ENCODE measurements at places on chromosomes 1 and 21.
A peak's percentile ranks its signal among the peaks of the same experiment; 100 is the strongest.

DNA sequence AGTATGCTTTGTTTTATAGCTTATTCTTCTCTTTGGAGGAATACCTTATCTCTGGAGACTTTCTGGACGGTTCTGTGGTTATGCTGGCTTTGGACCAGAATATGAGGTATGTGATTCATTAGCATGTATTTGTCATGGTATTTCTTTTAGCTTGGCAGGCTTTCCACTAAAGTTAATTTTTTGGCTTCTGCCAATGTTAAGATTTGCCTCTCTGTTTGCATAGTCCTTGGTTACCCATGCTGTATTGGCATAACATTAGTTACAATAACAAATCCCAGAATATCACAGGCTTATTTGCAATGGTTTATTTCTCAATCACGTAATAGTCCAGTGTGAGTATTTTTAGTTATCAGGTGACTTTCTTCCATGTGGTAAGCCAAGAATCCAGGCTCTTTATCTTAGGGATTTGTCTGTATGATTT lies 9.7 kb downstream of the ZMPSTE24 start:
- no peak for DNase-seq

- DNase-seq: no peak
These were observed 835 bp downstream of the CCDC30 start for GRCh38 chr1:42463921-42464320.

- DNase-seq: no peak
These were observed 258.3 kb downstream of the TOMM20 start for GRCh38 chr1:234870020-234870981.

- DNase-seq: peak; percentile 67
These were observed 11.9 kb upstream of the PADI3 start for GRCh38 chr1:17236779-17237560.

- DNase-seq: no peak
These were observed 42.0 kb upstream of the RGS2 start for GRCh38 chr1:192766876-192767275.

- DNase-seq: no peak
These were observed 96.1 kb upstream of the TARDBP start for GRCh38 chr1:10916311-10916710.

DNA sequence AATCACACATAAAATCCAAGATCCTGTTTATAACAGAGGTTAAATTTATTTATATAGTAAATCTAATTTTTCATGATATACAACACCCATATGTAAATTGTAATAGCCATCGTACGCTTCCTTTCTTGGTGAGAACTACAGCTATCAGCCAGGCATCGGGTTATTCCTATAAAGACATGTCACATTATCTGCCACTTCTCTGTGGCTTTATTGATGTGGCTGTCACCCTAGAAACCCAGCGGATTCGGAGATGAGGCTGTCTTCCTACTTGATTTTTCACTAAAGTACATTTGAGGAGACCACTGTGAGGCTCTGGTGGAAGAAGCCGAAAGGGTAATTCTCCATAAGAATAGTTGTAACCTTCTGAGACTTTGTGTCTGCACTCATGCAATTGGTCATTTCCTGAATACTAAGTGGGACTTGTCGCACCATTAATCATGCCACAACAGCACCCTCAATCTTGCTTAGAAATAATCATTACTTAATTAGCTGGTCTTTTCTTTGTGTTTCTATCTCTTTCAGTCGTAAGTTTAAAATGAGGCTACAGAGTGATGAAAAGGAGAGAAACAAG lies 106.0 kb downstream of the NTNG1 start:
- no peak for DNase-seq

- DNase-seq: no peak
These were observed 52.4 kb downstream of the ARHGEF10L start for GRCh38 chr1:17591814-17592430.

GRCh38 chr1:157842939-157843338 lies 1.3 kb upstream of the CD5L start:
- no peak for DNase-seq

DNA sequence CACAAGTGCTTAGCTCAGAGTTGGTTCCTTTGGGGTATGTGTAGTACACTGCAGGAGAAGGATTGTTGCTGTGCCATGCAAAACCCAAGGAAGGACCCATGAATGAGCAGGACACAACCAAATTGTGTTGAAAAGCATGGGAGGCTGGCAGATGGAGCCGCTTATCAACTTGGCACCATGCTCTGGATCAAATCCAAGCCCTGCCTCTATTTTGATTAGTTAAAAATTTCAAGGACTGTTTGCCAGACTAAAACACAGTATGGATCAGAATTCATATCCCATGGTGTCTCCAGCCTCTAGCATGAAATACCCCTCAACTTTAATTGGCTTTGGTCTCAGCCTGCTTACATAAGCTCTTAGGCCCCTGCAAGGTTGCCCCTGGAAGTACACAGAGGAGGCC lies 27.8 kb downstream of the CCDC185 start:
- DNase-seq: no peak

- DNase-seq: no peak
These were observed 35.9 kb upstream of the ZRANB2 start for GRCh38 chr1:71116729-71117128.

- DNase-seq: no peak
These were observed 680.3 kb downstream of the LRRIQ3 start for GRCh38 chr1:73517603-73518191.

- no peak for DNase-seq
These were observed 5.2 kb downstream of the AGMAT start for GRCh38 chr1:15579683-15580047.

GRCh38 chr1:31745096-31745945 lies 18.8 kb downstream of the ADGRB2 start:
- no peak for DNase-seq

- DNase-seq: no peak
These were observed 200.6 kb downstream of the BRINP3 start for GRCh38 chr1:190277107-190277506.

- DNase-seq: no peak
These were observed 357.8 kb upstream of the ZRANB2 start for GRCh38 chr1:71438626-71439025.

DNA sequence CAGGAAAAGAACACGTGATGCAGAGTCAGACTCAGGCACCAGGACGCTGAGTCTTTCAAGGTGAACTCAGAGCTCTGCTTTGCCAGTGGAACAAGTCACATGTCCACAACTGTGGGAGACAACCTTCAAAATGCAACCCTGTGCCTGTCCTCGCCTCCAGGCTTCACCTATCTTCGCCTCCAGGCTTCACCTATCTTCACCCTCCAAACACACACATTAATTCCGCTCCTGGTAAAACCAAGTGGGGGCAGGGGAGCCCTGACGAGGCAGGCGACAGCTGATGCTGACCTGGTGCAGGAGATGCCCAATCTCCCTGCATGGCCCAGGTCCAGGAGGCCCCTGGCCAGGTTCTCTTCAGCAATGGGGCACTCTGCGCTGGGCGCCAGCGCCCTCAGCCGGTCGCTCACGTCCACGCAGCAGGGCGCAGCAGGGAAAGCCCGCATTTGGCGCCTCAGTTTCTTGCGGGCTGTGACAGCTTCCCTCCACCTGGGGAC lies 28.0 kb upstream of the LSS start:
- no peak for DNase-seq

DNA sequence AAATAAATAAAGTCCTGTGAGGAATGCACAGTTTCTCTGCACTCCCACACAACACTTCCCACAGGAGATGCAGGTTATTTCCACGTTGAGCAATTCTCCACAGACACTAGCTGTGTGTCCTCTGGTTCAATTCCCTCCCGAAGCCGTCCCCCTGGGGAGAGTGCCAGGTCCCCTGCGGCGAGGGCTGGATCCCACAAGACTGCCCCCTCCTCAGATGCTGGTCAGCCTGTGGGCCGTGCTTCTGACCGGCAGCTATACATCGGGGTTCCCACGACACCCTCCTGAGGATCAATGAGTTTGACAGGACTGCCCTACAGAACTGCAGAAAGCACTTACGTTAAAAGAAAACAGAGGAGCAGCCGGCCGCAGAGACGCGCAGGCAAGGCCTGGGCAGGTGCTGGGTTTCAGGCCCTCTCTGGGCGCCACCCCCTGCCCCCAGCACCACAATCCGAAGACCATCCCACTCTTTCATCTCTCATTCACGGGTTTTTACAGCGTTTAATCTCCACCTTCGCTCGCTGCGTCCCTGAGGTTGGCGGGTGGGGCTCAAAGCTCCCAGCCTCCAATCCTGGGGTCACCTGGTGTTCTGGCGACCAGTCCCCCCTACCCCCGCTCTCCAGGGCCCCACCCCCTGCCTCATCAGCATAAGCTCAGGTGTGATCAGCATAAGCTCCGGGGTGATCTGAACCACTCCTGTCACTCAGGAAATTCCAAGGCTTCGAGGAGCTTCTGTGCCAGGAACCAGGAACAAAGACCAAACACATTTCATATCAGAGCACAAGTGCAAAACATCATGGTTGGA lies 9.3 kb downstream of the SLC35E2B start:
- no peak for DNase-seq

DNA sequence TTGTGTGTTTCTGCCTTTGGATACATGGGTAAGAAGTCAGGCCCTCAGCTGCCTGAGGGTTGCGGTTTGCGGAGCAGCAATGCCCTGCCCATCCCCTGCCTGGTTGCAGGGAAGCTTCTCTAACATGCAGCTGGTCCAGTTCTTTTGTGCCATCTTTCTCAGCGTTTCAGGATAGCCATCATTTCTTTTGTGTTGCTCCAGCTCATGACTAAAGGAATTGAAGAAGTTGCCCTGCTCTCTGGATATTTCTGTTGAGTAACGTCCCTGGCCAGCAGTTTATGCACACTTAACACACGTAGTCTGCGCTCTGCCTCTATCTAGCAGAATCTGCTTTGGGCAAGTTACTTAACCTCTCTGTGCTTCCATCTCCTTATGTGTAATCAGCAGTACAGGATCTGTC lies 62.1 kb downstream of the DOP1B start:
- DNase-seq: no peak

DNA sequence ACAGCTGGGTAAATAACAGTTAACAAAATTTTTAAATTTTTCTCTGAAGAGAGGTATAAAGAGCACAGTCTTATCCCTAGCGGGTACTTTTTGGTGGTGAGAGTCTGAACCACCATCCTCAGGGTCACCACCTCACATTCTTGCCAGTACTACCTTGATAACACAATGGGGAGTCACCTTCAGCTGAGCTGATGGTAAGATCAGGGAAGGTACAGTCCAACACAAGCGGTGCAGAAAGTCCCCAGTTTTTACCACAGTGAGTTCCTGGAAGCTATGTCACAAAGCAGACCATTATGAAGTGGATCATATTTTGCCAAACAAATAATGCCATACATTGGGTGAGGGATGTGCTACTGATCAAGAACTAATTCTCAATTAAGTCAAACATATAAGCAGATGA lies 176.9 kb downstream of the FASLG start:
- no peak for DNase-seq

GRCh38 chr1:202376247-202376646 lies 27.7 kb downstream of the PPP1R12B start:
- no peak for DNase-seq

GRCh38 chr1:152165286-152166077 lies 6.5 kb upstream of the RPTN start:
- no peak for DNase-seq

DNA sequence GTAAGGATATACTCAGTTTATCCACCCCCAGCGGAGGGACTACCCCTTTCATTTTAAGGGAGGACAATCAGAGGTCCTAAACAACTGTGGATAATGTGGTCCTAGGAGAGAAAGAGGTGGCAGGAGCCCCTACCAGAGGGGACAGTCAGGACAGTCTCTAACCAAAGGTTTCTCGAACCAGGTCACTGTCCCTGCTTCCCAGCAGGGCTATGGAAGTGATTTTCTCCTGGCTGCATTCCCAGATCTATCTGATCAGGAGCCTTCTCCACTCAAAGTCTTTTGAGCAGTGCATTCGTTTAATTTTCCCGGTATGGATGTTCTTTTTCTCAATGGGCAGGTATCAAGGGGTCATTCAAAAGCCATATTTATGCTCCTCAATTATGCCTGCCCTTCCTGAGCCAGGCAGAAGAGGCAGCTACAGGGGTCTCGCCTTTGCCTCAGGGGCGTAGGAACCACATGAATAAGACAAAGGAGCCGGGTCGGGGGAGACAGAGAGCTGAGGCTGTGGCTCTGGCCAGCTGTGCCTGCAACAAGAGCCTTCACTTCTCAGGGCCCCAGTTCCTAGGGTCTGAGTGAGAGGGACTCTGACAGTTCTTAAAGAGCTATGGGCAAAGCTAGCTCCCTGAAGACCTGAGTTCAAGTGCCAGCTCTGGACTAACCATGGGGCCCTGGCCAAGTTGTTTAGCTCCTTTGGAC lies 62.5 kb upstream of the DMRTB1 start:
- no peak for DNase-seq

GRCh38 chr1:209030454-209031167 lies 552.9 kb upstream of the CAMK1G start:
- no peak for DNase-seq

DNA sequence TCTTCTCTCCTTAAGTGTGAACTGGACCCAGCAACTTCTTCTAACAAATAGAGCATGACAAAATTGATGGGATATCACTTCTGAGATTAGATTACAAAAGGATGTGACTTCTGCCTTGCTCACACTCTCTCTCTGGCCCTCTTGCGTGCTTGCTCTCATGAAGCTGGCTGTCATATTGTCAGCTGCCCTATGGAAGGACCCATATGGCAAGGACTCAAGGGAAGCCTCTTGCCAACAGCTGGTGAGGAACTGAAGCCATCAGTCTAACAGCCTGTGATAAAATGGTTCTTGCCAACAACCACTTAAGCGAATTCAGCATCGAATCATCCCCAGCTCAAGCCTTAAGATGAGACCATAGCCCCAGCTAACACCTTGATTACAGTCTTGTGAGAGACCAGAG lies 4.8 kb upstream of the TLR5 start:
- DNase-seq: no peak

DNA sequence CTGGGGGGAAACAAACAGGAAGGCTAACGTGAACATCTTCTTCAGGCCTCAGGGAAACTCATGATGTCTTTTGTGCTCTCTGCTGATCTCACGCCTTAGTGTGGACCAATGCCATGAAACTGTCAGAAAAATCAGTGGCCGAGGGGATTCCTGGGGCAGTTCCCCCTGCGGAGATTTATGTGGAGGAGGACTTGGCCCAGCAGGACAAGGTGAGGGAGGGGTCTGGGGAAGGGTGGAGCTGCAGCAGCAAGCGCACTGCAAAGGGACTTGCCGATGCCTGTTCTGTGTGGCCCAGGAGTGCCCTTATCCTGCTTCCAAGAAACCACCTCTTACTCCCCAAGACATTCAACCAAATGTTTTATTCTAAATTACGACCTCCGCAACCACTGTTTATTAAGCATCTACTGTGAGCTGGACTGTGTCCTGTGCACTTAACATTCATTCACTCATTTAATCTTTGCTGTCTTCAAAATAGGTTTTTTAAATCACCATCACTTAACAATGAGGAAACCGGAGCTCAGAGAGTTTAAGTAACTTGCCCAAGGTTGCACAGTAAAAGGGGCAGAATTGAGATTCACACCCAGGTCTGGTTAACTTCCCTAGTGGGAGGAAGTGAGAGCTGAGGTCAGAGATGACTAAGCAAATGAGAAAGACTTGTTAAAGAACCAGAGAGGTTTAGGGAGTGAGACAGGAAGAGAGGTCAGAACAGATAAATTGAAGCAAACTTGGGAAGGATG lies 49.7 kb downstream of the FHAD1 start:
- no peak for DNase-seq

All from bone marrow (tissue), 2 donors.